MCF 10A (cell line): ENCODE measurements at places on chromosomes 16 and 17.

DNA sequence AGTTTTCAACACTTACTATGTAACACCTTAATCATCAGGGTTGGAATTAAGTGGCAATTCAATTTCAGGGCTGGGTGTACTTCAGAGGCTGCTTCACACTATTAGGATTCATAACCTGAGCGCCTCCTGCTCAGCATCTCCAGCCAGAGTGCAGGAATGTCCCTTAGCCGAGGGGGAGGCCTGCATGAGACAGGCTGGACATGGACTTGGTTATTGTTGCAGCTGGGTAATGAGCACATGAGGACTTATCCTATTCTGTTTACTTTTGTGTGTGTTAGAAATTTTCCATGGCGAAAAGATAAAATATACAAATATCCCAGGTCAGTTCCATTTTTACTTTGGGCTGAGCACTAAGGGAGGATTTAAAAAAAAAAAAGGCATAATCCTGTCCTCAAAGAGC lies 10.4 kb downstream of the PMM2 start:
- DNase-seq: no peak
- peaks cover 100% of the 10 kb centered on the region for H3K36me3 ChIP-seq
- H3K4me1 ChIP-seq: no peaks in the 10 kb centered on the region
- no peaks in the 10 kb centered on the region for H3K27me3 ChIP-seq
- H3K4me3 ChIP-seq: no peak overlapping the region

DNA sequence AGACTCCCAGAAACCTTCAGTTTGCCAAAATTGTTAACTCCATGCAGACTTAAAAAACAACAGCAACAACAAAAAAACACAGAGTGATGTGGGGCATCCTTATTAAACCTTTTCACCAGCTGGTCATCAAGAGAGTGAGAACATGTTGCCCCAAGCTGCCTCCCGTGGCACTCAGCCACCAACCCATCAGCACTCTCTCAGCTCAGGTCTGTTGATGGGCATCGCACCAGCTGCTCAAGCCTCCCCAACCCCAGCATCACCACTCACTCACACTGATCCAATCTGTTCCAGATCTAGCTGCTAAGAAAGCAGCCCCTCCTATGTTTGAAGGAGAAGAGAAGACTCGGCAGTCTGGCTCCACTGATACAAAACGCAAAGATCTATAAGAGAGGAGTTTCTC lies 46.8 kb downstream of the SLC39A11 start:
- no peak overlapping the region for H3K27ac ChIP-seq
- H3K4me1 ChIP-seq: no peaks in the 10 kb centered on the region
- no peak for DNase-seq

DNA sequence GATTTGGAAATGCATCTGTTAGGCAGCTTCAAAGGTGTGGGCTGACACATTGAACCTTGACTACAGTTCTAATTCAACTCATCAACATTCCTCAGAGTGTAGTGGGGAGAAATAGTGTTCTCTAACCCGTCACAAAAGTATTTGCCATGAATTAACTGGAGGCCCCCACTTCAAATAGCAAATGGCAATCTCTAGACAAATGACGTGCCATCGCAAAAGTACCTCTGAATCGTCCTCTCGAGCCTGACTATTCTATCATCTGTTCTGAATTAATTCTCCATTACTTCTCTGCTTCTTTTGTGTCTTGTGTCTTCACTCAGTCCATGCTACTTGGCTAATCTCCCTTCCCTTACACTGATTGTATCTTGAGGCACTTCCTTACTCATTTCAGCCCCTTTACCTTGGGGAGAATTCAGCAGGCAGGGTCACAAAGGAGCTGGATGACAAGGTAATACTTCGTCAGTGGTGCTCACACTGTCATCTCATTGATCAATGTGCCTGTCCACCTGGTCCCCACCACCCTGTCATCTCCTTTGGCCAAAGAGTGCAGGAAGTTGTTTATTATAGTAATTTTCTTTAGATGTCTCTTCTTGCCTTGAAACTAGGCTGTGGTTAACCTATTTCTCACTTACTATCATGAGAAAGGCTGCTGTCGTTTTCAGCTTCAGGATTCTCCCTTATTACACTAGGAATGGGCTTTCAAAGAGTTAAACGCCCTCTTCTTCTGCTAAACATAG lies 108.4 kb downstream of the SYCE1L start:
- no peaks in the 10 kb centered on the region for H3K27me3 ChIP-seq
- no peak for DNase-seq
- H3K36me3 ChIP-seq: no peaks in the 10 kb centered on the region
- peaks cover 11% of the 10 kb centered on the region for H3K4me1 ChIP-seq

- no peak overlapping the region for H3K27ac ChIP-seq
- H3K36me3 ChIP-seq: peaks cover 47% of the 10 kb centered on the region
- H3K4me3 ChIP-seq: no peak overlapping the region
- H3K4me1 ChIP-seq: no peaks in the 10 kb centered on the region
Measured at GRCh38 chr16:87423429-87423828, 31.3 kb downstream of the MAP1LC3B start.

- no peaks in the 10 kb centered on the region for H3K27me3 ChIP-seq
- no peaks in the 10 kb centered on the region for H3K4me1 ChIP-seq
- peaks cover 21% of the 10 kb centered on the region for H3K36me3 ChIP-seq
- H3K27ac ChIP-seq: no peak overlapping the region
Measured at GRCh38 chr17:2453866-2454265, 53.0 kb upstream of the MNT start.

- H3K4me3 ChIP-seq: no peak overlapping the region
- H3K27ac ChIP-seq: no peak overlapping the region
- peak; percentile 79 for DNase-seq
- H3K4me1 ChIP-seq: peaks cover 25% of the 10 kb centered on the region
Measured at GRCh38 chr16:54066451-54067105, 220.0 kb downstream of the IRX3 start.

- H3K36me3 ChIP-seq: peaks cover 6% of the 10 kb centered on the region
- DNase-seq: no peak
- no peaks in the 10 kb centered on the region for H3K27me3 ChIP-seq
- no peak overlapping the region for H3K27ac ChIP-seq
- H3K4me1 ChIP-seq: no peaks in the 10 kb centered on the region
Measured at GRCh38 chr17:7775051-7775450, 57.5 kb downstream of the DNAH2 start.

GRCh38 chr17:50631908-50632571 lies 2.6 kb upstream of the ABCC3 start:
- H3K36me3 ChIP-seq: peaks cover 12% of the 10 kb centered on the region
- no peak for DNase-seq
- no peak overlapping the region for H3K4me3 ChIP-seq
- H3K27ac ChIP-seq: no peak overlapping the region
- peaks cover 29% of the 10 kb centered on the region for H3K4me1 ChIP-seq
